ENCODE measurements at places on chromosomes 1 and 21.

- no peak for DNase-seq
Measured at GRCh38 chr1:83918688-83919285, 80.1 kb downstream of the TTLL7 start.

DNA sequence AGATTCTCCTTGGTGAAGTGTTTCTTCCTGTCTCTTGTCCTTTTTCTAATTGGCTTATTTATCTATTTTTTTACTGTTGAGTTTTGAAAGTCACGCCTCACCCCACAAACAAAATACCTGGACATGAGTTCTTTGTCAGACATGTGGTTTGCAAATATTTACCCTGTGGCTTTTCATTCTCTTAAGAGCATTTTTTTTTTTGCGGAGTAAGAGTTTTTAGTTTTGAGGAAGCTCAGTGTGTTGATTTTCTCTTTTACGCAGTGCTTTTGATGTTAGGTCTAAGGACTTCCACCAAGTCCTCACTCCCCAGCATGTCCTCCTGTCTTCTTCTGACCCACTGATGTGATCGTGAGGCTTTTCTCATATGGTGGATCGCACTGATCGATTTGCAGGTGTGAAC, 7.6 kb downstream of the DFFB start:
- no peak for DNase-seq

GRCh38 chr1:44743211-44743610, 3.6 kb downstream of the KIF2C start:
- DNase-seq, result no peak

GRCh38 chr1:7615138-7615537, 156.0 kb upstream of the VAMP3 start:
- DNase-seq, result no peak

DNA sequence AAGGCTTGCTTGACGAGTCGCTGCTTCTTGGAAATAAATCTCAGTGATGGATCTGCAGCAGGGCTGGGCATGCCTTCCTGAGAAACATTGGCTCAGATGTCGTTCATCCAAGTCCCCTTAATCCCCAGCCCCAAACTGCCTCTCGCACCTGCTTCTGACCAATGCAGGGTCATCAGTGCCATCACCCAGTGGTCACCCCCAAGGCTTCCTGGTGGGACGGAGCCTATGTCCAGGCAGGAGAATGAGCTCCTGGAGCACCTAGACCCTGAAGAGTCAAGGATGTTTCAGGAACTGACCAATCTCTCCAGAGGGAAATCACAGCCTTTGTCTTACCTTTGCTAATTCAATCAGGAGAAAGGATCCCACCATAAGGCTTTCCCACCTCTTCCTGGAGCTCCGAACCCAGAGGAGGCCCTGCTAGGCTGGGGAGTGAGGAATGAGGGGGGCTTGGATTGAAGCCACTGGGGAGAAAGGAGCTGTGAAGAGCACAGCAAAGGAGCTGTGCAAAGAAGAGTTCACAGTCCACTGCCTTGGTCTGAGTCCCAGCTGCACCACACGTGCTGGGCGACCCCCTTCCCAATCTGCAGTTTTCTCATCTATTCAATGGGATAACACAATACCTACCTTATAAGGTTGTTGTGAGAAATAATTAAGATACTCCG, 416.1 kb downstream of the NPHP4 start:
- DNase-seq, result no peak

DNA sequence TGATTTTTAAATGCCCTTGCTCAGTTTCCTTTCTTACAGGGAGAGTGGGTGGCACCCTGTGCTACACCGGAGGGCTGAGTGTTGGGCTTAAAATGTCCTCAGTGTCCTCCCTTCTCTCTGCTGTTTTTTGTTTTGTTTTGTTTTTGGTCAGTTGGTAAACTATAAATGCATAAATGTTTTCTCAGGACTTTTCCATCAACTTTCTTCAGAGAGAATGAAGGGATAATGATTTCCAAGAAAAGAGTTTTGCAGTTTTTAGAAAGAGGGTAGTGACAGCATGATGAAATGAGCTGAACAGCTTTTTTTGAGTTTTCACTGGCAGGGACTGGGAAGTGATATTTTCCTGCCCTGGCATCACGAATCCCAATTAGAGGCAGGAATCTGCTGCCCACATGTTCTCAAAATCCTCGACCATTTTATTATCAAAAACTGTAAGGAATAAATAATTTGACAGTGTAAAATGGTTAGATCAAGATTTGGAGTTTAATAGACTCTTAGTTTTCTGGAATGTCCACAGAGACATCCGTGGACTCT, 15.2 kb downstream of the LAMC1 start:
- DNase-seq, result no peak

GRCh38 chr1:17759114-17759513, 4.0 kb downstream of the ACTL8 start:
- DNase-seq, result no peak

- DNase-seq, result no peak
Measured at GRCh38 chr1:201636510-201636971, 97.6 kb downstream of the NAV1 start.

- no peak for DNase-seq
Measured at GRCh38 chr1:222909586-222909985, 94.7 kb downstream of the DISP1 start.

GRCh38 chr1:181767001-181767708, 283.8 kb downstream of the CACNA1E start:
- no peak for DNase-seq

DNA sequence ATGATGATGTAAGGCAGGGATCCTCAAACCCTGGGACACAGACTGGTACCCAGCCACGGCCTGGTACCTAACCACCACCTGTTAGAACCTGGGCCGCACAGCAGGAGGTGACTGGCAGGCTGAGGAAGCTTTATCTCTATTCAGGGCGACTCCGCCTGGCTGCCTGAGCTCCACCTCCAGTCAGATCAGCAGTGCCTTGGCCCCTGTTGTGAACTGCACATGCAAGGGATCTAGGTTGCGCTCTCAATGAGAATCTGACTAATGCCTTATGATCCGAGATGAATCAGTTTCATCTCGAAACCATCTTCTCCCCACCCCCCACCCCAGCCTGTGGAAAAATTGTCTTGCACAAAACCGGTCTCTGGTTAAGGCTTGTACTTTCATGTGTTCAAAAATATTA, 4.2 kb downstream of the RNPC3 start:
- no peak for DNase-seq

DNA sequence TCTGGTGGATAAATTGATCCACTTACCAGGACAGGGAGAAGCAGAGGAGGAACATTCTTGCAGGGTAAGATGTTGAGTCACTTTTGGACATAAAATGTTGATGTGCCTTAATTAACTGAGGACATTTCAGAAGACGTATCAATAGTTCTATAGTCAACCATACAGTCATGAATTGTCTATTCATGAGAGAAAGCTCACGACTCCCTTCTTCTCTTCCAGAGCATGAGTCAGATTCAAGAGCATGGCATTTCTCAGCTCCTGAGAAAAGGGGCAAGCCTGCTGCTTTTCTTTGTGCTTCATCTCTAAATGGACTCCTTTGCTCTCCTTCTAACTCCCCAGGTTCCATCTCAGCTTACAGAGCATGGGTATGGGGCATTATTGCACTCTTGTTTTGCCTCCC, 55.7 kb downstream of the ADGRL4 start:
- DNase-seq, result no peak

DNA sequence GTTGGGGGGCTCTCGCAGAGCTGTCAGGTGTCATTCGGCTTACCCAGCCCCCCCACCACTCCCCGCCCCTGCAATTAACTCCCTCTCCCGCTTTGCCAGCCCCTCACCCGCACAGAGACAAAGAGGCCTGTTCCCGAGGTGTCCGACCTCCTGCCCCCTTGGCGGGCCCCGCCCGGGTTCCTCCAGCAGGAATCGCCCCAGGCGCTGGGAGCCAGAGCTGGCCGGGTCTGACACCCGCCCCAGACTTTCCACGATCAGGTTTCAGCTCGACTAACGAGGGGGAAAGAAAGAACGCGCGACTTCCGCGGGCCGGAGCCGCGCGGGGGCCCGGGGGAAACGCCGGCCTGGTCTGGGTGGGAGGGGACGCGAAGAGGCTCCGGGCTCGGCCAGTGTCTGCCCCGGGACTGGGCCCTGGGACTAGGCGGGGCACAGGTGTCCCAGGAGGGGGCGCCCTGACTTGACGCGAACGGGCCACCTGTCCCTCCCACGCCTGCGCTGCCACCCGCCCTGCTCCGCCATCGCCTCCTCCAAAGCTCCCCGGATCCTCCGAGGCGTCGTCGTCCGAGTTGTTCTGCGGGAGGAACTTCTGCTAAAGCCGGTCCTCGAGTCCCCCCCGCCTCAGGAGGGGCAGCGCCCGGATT, 36.4 kb upstream of the HHAT start:
- peak; percentile 13 for DNase-seq

- DNase-seq, result no peak
Measured at GRCh38 chr1:40248412-40248811, 675 bp downstream of the TMCO2 start.

- DNase-seq, result no peak
Measured at GRCh38 chr1:36524359-36525062, 41.8 kb upstream of the CSF3R start.

GRCh38 chr1:116949213-116949985, 39.7 kb downstream of the PTGFRN start:
- no peak for DNase-seq

GRCh38 chr1:94539496-94539895, 2.1 kb downstream of the F3 start:
- DNase-seq, result peak; percentile 10

GRCh38 chr1:81446000-81446669, 354.6 kb upstream of the ADGRL2 start:
- DNase-seq, result peak; percentile 65

- DNase-seq, result no peak
Measured at GRCh38 chr1:19684677-19685076, 20.0 kb downstream of the HTR6 start.

DNA sequence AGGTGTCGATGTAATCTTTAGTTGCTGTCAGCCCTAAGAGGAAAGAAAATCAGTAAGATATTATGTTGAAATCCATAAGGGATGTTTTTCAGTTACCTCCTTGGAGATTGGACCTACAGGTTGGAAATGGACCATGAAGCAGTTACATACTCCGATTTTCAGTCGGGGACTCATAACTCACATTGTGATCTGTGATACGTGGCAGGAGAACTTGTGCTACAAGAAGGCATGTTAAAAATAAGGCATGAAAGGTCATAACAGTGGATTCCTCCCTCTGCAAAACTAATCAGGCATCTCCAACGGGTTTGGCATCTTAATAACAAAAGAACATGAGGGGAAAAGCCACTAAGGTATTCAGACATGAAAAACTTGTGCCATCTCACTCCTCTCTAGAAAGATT, 111.2 kb upstream of the CACHD1 start:
- no peak for DNase-seq

DNA sequence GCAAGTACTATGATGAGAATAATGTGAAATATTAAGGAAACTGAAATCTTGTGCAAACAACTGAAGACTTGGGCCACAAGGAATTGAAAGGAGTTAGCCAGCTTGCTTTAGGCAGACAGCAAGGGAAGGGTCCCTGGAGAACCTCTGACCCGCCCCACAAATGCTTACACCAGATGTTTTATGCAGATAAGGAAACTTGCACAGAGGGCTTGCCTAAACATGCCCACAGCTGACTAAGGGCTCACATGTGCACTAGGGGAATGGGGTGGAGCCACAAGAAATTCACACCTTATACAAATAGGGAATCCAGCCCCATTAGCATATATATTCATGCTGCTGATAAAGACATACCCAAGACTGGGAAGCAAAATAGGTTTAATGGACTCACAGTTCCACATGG, 86.1 kb upstream of the CYYR1 start:
- DNase-seq, result no peak

DNA sequence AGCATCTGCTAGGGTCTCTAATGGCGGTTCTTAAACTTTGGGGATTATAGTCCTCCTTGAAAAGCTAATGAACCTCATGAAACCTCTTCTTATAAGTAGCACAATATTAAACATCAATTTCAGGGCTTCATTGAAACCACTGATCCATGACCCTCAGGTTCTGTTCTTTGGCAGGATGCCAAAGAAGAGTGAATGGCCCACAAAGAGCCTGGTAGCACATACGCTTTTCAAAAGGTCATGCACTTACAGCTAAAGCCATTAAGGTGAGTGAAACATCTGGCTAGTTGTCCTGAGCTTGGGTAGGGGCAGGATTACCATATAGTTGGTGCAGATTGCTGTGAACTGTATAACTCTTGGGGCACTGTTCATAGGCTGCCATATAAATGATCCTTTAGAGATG, 42.3 kb downstream of the MDM4 start:
- no peak for DNase-seq

- DNase-seq, result no peak
Measured at GRCh38 chr1:40344597-40344996, 27.5 kb upstream of the COL9A2 start.

DNA sequence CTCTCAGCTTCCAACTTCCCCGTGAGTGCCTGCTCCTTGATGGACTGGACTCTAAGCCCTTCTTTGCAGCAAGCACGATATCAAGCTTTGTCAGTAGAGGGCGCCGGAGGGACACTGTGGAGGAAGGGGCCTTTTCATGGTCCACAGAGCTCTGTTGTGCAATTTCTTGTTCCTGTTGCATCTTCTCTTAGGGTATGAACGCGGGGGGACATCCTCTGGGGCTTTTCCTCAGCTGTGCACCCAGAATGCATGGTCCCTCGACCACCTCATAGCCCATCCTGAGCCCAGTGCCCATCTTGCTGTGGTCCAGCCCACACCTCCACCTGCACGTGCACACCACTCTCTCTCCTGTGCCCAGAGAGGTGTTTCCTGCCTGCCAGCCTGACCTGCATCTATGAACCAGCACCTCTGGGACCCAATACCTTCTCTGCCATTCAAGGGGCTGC, 556.8 kb downstream of the PTPRU start:
- DNase-seq, result peak; percentile 13

DNA sequence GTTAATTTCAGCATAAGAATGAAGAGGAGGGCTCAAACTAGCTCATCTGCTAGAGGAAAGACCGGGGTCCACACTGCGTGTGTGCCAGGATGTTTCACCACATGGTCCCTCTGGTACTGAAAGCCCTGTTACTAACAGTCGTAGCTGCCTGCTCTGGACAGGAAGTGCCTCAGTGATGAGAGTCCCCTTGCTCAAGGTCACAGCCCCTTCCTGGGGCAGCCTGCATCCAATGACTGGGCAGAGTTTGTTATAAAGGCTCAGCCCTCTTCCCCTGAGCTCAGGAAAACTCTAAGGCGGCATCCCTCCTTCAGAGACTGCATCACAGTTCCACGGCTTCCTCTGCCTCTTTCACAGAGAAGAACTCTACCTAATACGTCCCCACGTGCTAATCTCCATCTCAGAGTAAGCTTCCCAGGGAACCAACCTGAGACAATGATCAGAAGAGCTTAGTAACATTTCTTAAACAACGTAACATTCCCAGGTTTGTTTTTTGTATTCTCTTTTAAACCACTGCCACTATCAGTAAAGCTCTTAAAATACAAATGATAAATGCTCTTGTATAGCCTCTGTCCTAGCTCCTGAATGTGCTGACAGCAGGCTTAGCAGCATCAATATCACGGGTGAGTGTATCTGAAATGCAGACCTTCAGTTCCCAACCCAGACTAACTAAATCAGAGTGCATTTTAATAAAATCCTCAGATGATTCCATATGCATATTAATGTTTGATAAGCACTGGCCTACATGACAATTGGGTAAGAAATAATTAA, 38.0 kb upstream of the ATP1A1 start:
- no peak for DNase-seq

- DNase-seq, result peak; percentile 41
Measured at GRCh38 chr1:183673605-183674323, 20.6 kb upstream of the APOBEC4 start.
